NCI-H2029 (cell line): ENCODE measurements at places on chromosomes 3 and 15.

DNA sequence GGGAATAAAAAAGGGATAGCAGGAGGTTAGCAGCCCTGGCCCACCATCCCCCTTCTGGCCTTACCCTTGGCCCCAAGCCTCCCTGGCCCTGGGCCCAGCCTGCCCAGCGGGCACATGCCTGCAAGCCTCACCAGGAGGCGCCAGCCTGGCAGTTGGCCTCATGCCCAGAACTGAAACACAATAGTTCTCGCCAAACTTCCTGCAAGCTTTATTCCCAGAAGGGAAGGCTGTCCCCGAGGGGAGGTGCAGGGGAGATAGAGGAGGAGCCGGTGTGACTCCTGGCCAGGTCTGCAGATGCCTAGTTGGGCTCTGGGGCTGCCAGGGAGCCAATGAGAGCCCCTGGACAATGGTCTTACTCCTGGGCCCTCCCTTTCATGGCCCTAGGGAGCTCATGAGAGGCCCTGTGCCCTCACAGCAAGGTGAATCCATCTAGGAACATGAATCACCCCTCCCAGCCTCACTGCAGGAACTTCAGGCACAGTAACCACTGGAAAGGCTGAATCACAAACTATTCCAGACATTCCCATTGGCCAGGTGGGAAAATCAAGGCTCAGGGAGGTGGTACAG lies 4.0 kb downstream of the CCDC33 start:
- peak; percentile 91 for DNase-seq

DNA sequence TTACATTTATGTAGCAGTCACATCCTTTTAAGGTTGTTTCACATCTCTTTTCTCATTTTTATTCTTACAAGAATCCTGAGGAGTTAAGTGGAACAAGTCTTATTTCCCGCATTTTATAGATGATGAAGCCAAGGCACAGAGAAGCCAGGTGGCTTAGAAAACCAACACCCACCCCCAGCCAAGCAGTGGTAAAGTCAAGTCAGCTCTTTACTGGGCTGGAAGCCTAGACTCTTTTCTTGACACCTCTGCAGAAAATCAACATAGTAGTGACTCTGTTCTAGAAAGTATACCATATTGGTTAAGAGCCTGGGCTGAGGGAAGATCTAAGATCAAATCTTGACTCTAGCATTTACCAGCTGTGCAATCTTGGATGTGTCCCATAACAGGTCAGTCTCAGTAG lies 195.7 kb downstream of the KCNAB1 start:
- DNase-seq = no peak

DNA sequence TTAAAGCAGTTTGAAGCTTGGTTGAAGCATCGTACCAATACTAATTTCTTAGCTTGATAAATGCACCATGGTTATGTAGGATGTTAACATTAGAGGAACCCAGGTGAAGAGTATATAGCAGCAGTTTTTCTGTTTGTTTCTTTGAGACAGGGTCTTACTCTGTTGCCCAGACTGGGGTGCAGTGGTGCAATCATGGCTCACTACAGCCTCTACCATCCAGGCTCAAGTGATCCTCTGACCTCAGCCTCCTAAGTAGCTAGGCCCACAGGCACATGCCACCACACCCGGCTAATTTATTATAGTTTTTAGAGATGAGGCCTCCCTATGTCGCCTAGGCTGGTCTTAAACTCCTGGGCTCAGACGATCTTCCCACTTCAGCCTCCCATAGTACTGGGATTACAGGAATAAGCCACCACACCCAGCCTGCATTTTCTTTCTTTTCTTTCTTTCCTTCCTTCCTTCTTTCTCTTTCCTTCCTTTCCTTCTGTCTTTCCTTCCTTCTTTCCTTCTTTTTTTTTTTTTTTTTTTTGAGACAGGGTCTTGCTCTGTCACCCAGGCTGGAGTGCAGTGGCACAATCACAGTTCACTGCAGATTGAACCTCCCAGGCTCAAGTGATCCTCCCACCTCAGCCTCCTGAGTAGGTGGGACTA lies 6.1 kb downstream of the PEAK1 start:
- DNase-seq = no peak

DNA sequence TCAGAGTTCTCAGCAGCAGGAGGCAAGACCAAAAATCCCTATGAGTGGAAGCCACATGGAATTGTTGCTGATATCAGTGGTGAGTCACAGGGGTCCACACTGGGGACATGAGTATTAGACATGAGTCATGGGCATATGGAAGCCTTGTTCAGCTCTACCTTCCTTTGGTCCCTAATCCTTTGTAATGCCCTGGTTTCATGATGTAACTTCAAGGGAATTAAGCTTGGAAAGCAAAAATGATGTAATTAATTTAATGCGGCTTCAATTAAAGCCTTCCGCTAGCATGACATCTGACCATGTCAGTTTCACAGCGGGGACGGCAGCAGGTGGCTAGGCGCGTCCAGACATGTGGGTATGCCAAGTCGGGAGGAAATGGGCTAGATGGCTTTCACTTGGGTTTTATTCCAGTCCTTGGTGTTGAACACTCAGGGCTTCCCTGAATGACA lies 176.1 kb upstream of the RGMA start:
- no peak for DNase-seq

- DNase-seq = no peak
These were observed 46.9 kb upstream of the NTRK3 start for GRCh38 chr15:88303395-88303794.

DNA sequence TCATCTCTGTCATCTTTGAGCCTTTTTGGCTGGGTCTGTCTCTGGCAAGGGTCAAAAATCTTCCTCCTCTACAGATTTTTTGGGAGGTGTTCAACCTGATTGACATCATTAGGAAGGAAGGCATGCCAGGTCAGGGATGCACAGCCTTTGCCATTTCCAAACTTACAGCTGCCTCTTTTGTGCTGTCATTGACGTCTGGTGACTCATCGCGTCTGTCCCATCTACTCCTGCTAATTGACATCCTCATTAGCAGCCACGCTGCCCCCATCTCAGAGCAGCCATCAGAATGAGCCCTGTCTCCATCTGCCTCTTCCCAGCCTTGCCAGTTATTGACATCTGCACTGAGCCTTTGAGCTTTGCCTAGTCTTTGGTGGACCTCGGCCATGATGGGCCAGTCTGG lies 53.0 kb downstream of the PDIA5 start:
- DNase-seq = no peak

DNA sequence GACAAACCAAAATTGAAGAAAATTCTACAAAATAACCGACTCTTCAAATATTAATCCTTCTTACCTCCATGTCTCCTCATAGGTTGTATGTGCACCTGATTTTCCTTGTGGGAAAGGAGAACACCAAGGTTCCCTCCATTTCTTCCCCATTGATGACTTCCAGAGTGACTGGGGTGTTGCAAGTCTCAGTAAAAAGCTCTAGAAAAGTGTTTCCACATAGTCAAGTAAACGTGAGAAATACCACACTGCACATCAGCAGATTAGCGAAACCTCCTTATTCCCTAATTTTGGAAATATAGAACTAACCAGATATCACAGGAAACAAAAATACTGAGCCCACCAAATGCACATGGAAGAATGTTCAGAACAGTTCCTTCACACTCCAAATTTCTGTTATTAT lies 4.9 kb upstream of the RPN1 start:
- DNase-seq = no peak

DNA sequence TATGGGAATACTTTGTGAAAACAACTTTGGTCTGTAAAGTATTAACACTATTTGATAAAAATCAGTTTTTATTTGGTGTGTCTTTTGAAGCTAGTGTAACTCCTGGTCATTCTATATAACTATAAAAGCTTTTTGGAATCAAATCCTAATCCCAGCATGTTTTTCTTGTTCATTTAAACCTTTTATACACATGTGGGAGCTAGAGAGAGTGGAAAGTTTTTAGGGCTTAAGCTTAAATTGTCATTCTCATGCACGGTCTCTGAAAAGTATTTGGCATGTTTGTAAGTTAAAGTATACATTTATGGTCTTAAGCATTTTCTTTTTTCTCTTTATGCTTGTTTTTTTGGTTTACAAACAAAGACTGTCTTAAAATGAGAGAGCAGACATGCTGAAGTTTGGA lies 83.4 kb upstream of the RARB start:
- DNase-seq = no peak

GRCh38 chr3:5153074-5153473 lies 31.0 kb downstream of the ARL8B start:
- DNase-seq = no peak

DNA sequence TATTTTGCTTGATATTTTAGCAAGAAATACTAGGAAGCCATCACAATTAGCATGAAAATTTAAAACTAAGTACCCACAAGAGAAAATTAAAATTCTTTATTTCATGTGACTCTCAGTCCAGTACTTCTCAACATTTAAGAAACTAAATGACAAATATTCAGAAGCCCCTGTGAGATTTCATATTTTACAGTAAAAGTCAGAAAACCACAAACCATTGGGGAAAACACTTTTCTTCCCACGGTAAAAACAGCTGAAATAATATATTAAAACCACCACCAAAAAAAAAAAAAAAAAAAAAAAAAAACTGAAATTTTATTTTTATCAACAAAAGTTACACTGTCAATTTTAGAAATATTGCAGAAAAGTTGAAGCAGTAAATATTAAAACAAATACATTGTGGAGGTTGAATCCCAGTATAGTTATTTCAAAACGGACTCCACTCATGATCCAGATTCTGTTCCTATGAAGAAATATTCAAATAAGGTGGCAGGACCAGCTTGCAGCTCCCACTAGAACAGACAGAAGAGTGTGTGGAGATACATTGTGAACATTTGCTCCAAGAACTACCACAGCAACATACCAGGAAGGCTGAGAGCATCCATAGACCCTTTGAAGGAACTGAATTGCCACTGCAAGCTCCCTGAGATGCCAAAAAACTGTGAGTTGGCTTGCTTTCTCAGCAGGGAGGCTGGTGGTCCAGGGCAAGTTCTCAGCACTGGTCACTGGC lies 308.2 kb downstream of the CTNNB1 start:
- no peak for DNase-seq
